Activated T-cell treated with anti-CD3 and anti-CD28 coated beads for 4 hours (primary cell): ENCODE measurements at places on chromosomes 5 and 9.
A peak's percentile ranks its signal among the peaks of the same experiment; 100 is the strongest.

DNA sequence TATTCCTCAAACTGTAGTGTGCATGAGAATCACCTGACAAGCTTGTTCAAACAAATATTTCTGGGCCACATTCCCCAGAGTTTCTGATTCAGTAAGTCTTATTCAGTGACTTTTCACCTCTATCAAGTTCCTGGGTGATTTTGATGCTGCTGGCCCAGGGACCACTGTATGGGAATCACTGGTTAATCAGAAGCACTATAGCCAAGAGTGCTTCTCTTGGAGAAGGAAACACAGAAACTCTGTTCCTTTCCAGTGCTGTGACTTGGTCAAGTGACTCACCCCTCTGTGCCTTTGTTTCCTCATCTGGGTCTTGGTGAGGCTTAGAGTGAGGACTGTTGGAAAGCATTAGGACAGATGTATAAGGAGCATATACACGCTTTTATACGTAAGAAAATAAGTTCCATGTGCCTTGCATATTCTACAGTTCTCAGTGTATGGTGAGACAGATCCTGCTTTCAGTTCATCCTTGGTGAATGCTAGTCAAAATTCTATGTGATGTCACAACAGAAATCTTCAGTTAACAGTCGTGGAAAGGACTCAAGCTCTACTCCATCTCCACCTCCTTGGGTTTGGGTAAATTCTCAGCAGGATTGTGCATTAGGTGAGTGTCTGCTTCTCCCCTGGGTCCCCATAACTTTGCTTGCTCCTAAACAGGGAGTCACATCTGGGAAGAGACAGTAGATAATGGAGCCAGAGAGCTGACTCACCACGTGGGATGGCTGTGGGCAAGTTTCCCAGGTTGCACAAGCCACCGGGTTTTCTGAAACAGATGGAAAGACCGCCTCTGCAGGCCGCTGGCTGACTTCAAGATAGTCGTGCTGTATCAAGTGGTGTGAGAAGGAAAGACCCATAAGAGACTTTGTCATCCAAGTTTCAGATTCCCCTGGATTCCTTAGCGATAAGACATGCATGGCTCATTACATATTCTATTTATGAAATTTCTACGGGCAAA is 117.0 kb downstream of the NXNL2 start:
- DNase-seq = no peak

GRCh38 chr5:100667161-100667630 is 132.0 kb downstream of the FAM174A start:
- no peak for DNase-seq

GRCh38 chr5:107017616-107018015 is 653.1 kb downstream of the EFNA5 start:
- no peak for DNase-seq

- no peak for DNase-seq
Measured at GRCh38 chr5:93582677-93583438, at the start of gene NR2F1. Gene NR2F1, plus strand, starts transcription at chr5:93583222. Its CDS starts 1,802 bp downstream, at chr5:93585024.

GRCh38 chr5:54401515-54401914 is 54.0 kb upstream of the HSPB3 start:
- DNase-seq = no peak

- no peak for DNase-seq
Measured at GRCh38 chr5:1732238-1732941, 67.2 kb downstream of the MRPL36 start.

GRCh38 chr5:176675676-176676360 is 28.5 kb downstream of the TSPAN17 start:
- no peak for DNase-seq

- no peak for DNase-seq
Measured at GRCh38 chr9:110443866-110444220, 106.2 kb upstream of the TXNDC8 start.

GRCh38 chr5:59790376-59790775 is 103.2 kb downstream of the PDE4D start:
- DNase-seq = no peak

DNA sequence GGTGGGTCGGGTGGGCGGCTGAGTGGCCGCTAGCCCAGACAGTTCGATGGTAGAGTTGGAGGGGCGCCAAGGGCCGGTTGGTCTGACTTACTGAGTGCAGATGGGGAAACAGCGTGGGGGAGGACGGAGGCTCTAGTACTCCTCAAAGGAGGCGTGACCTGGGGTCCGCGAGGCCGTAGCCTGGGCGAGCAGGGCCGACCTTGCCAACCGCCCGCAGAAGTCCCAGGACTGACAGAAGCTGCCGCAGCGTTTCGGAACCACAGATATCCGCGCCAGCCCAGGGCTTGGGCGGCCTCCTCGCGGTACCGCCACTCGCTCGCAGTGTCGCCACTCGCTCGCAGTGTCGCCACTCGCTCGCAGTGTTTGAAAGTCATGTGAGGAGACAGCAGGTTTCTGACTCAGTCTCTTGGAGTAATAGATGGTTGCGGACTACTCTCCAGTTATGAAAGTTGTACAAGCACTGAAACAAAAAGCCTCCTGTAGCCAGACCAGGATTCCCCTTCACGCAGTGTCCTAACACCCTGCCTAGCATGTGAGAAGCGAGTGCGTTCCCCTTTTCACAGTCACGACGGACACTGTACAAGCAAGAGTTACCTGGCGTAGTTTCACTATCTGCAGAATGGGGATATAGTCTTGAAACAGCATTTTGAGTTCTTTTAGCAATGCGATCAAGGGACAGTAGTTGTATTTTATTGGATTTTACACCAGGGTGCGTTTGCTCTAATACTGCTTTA is 674 bp downstream of the TMEM38B start:
- peak; percentile 31 for DNase-seq

DNA sequence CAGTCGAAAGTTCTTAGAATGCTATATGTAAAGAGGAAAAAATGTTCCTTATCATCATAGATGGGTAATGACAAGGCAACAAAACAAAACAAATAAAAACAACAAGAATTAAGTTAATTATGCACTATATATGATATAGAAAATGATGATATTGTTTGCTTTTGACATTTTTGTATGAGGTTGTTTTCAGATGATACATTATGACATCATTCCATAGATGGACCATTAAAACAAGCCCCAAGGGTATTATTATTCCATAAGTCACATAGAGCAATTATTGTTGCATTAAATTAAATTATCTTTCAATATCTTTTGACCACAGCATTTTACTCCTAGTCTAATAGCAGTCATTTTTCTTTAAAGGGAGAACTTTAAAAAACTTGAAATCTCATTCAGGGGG is 56.5 kb upstream of the RICTOR start:
- no peak for DNase-seq

- DNase-seq = no peak
Measured at GRCh38 chr5:83572271-83572670, 100.7 kb downstream of the VCAN start.

- DNase-seq = no peak
Measured at GRCh38 chr9:76379494-76379893, 14.7 kb downstream of the RFK start.

DNA sequence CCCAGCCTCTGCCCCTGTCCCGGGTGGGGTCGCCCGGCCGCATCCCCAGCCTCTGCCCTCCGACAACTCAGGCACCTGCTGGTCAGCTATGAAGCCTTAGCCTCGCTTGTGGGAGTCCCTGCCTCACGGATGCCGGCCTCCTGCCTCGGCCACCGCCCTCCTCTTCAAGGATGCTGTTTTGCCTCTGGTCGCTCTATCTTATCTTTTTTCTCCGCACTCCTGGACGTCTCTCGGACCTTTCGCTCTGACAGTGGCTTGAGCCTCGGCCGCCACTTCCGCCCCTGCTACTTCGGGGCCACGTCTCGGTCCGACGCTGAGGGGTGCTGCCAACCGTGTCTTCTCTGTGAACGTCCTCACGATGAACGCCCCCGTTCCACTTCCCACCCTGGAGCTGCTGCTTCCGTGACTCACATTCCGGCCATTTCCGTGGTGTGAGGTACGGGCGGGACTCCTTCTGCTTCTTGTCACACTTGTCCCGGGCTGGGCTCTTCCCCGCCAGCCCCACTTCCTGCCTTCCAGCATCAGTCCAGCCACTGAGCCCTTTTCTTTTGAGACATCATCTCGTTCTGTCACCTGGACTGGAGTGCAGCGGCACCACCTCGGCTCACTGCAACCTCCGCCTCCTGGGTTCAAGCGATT is 26.3 kb downstream of the SLC9A3 start:
- DNase-seq = no peak

- no peak for DNase-seq
Measured at GRCh38 chr9:120885958-120886357, 9.0 kb upstream of the PHF19 start.

DNA sequence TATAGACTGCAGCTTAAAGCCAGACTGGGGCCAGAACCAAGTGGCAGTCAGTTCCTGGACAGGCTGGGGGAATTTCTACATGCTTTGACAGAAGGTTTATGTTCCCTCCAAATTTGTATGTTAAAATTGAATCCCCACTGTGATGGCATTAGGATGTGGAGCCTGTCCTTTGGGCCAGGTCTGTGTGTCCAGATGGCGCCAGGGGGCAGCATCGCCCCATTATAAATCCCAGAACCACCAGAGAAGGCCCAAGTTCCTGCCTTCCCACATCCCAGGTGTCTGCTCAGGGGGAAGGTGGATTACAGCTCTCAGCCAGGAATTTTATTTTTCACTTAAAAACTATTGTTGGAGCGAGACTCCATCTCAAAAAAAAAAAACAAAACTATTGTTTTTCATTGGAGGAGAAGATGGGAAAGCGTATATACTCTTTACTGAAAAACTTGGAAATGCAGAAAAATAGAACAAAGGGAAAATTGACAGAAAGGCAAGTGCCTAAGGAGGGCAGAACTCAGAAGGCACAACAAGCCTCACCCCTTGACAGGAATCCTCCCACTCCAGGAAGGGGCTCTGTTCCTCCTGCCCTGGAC is 5.0 kb downstream of the IL3 start:
- DNase-seq = no peak

GRCh38 chr5:137743031-137743640 is 7.2 kb upstream of the KLHL3 start:
- peak; percentile 56 for DNase-seq

GRCh38 chr9:88995627-88996026 is 4.4 kb downstream of the S1PR3 start:
- no peak for DNase-seq

GRCh38 chr9:106376689-106377088 is 486.3 kb upstream of the ZNF462 start:
- DNase-seq = no peak

DNA sequence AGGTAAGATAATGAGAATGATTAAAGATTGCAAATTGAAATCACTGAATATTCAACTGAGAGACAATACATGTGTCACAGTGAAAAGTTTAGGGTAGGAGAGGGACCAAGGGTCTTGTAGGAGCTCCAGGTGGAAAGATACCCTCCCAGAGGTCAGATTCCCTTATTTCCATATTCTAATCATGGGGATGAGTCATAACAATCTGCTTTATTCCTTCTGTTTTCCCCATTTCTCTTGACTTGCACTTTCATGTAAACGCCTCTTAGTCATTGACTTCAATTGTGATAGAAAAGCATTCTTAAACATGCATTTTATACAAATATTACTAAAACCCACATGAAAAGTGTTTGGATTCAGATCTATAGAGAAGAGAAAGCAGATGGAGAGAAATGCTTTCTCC is 81.3 kb upstream of the CTSL start:
- DNase-seq = no peak

- DNase-seq = no peak
Measured at GRCh38 chr9:70043689-70044489, at the start of gene MAMDC2. Gene MAMDC2, plus strand, starts transcription at chr9:70043848. Its CDS starts 350 bp downstream, at chr9:70044198.

DNA sequence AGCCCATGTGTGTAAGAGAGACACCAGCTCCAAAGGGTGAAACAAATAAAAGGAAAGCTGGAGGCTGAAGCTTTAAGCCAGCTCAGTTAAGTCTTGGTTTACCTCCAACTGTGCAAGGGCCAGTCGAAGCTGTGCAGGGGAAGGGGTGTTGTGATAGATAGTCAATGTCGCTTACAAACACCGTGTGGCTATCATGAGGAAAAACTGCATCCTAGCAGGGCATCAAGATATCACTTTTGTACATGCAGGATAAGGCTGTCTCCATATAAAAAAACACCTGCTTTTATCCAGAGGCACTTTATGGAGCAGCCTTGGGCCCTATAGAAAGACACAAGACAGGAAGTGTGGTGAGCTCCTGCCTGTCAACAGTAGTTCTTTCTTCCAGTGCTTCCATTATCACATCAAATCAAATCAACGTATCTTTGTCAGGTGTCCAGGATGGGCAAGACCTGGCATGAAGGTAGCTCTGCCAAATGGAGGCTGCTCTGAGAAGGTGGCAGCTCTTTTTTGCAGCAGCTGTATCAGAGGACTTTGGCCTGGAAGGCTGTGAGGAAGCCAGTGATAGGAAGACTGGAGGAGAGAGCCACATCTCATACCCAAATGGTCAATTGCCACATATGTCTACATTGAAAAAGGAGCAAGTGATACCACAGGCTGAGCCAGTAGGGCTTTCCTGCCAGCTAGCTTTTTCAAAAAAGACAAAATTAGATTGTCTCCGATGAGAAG is 29.3 kb upstream of the SELENOP start:
- DNase-seq = no peak

GRCh38 chr9:135348788-135349150 is 130.8 kb upstream of the PPP1R26 start:
- no peak for DNase-seq

DNA sequence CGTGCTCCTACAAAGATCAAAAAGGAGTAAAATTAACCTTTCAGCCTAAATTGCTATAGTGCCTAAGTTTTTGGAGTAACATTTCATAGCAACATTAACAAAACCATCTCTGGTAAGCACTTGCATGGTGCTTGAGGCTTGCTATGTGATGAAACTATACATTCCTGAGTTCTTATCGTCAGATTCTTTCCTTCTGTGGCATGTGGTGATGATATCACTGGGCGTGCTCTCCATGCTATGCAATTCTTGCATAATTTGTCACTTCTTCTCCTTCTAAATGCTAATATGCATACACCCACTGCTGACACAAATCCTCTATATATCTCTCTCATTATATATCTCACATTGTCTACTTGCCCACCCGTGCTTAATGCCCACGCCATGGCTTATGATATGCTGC is 2019.9 kb downstream of the MAT2B start:
- DNase-seq = no peak

- no peak for DNase-seq
Measured at GRCh38 chr9:128636556-128637530, 19.8 kb downstream of the DYNC2I2 start.

GRCh38 chr5:111641533-111642233 is 115.3 kb downstream of the NREP start:
- DNase-seq = no peak

- no peak for DNase-seq
Measured at GRCh38 chr5:73030995-73031394, 75.2 kb downstream of the FCHO2 start.

GRCh38 chr5:142176255-142176654 is 67.7 kb downstream of the NDFIP1 start:
- DNase-seq = no peak

- no peak for DNase-seq
Measured at GRCh38 chr5:1853531-1853930, 29.2 kb downstream of the IRX4 start.
